ENCODE measurements at places on chromosomes 16 and 17. TPM values are rescaled to one million over a fixed set of nuclear protein-coding genes. Genes with fewer than 3 reads are reported as not detected.

The ASB16 gene
- total RNA-seq, result 2.6 TPM

The SLC6A2 gene
- total RNA-seq, result not detected

The TEX2 gene
- total RNA-seq, result 12.3 TPM

The FLII gene
- 380 TPM for total RNA-seq

The TM4SF5 gene
- total RNA-seq, result 5.2 TPM

The CACNG3 gene
- total RNA-seq, result not detected

The HBQ1 gene
- not detected for total RNA-seq

The LRRC46 gene
- total RNA-seq, result 0.80 TPM

The KRTAP9-2 gene
- total RNA-seq, result not detected

The ALDH3A1 gene
- 1.2 TPM for total RNA-seq

The HAGH gene
- total RNA-seq, result 40.6 TPM

The VKORC1 gene
- total RNA-seq, result 29.5 TPM

The C16orf95 gene
- total RNA-seq, result 1.1 TPM

The ARHGAP44 gene
- 107 TPM for total RNA-seq

The C1QTNF8 gene
- total RNA-seq, result not detected

The TP53TG3B gene
- not detected for total RNA-seq

The HS3ST2 gene
- total RNA-seq, result 4.0 TPM

The PRAC2 gene
- 4.1 TPM for total RNA-seq

The CCDC154 gene
- total RNA-seq, result not detected

The STAC2 gene
- total RNA-seq, result not detected

The TNFSF13 gene
- 94.3 TPM for total RNA-seq

The C16orf74 gene
- total RNA-seq, result 7.0 TPM

The FCSK gene
- total RNA-seq, result 39.3 TPM

The C16orf78 gene
- not detected for total RNA-seq

The XPO6 gene
- 175 TPM for total RNA-seq

The KRTAP4-3 gene
- total RNA-seq, result not detected

The PPM1D gene
- total RNA-seq, result 25.8 TPM

The SOX15 gene
- total RNA-seq, result 4.3 TPM

The OR1F1 gene
- total RNA-seq, result not detected

The PTX4 gene
- not detected for total RNA-seq

The PRKCA gene
- total RNA-seq, result 30.2 TPM

The TEX19 gene
- not detected for total RNA-seq

The LSM12 gene
- 29.2 TPM for total RNA-seq

The SULT1A3 gene
- 864 TPM for total RNA-seq

The CAPNS2 gene
- total RNA-seq, result not detected

The MGAT5B gene
- total RNA-seq, result not detected

The WIPF2 gene
- 29.5 TPM for total RNA-seq

The DLX3 gene
- not detected for total RNA-seq

The ACADVL gene
- 3,047 TPM for total RNA-seq

The NDE1 gene
- 21.0 TPM for total RNA-seq

The HOXB3 gene
- 25.7 TPM for total RNA-seq

The IGF2BP1 gene
- not detected for total RNA-seq

The CA10 gene
- total RNA-seq, result 4.1 TPM

The PLD6 gene
- not detected for total RNA-seq

The FKBP10 gene
- 7.1 TPM for total RNA-seq

The RPL38 gene
- 301 TPM for total RNA-seq

The PRSS53 gene
- total RNA-seq, result 3.6 TPM

The C16orf54 gene
- 3.0 TPM for total RNA-seq

The TMEM11 gene
- total RNA-seq, result 35.0 TPM

The KRT25 gene
- not detected for total RNA-seq

The GAS2L2 gene
- not detected for total RNA-seq

The DRC7 gene
- not detected for total RNA-seq

The RNF227 gene
- total RNA-seq, result 2.7 TPM

The CCL16 gene
- not detected for total RNA-seq

The ZNF688 gene
- 64.3 TPM for total RNA-seq

The PCGF2 gene
- 10.9 TPM for total RNA-seq

The TGFB1I1 gene
- total RNA-seq, result 102 TPM
